Left lung (tissue), 14 donors: ENCODE measurements at places on chromosomes 6 and 20. TPM values are rescaled to one million over a fixed set of nuclear protein-coding genes. Genes with fewer than 3 reads are reported as not detected.
A peak's percentile ranks its signal among the peaks of the same experiment; 100 is the strongest.

GRCh38 chr6:56796196-56796532 lies 153.5 kb upstream of the DST start:
- DNase-seq: no peak

DNA sequence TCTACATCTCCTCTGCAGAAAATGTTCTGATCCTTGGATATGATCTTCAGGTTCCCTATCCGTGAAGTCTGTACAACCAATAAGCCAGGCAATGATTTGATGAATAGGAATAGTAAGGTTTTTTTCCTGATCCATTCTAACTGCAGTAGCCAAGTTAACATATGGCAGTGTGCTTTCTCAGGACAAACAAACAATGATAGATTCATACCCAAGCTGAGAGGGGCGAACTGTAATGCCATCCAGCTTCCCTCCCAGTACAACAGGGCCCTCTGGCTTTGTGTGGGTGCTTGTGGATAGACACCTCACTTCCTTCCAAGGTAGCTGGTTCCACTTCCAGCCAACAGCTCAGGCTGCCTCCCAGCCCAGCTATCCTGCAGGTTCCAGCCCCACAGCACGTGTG lies 359.2 kb downstream of the CDH26 start:
- no peak for DNase-seq

GRCh38 chr20:8131598-8132483 lies at the start of gene PLCB1:
Gene PLCB1 (plus strand): TSS chr20:8132266. CDS start chr20:8132652, 386 bp downstream.
- DNase-seq: peak; percentile 81

Gene AHI1
- polyA plus RNA-seq: 45.7 TPM

DNA sequence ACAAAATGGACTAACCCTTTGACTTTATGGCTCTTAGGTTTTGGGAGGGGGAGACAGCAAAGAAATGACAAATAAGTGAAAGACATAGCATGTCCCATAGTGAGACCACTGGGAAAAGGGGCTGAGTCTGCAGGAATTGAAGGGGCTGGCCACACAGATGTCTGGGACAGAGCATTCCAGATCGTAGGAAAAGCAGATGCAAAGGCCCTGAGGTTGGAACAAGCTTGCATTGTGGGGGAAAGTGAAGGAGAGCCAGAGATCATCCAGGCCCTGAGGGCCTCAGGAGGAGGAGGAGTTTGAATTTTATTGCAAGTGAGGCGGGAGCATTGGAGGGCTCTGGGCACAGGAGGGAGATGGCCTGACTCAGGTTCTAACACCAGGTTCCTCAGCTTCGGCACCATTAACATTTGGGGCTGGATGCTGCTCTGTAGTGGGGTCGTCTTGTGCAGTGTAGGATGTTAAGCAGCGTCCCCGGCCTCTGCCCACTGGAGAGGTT lies 97.5 kb downstream of the CEBPB start:
- no peak for DNase-seq

GRCh38 chr6:56691286-56691595 lies 48.6 kb upstream of the DST start:
- no peak for DNase-seq
